ENCODE measurements at places on chromosomes 1 and 21.
A peak's percentile ranks its signal among the peaks of the same experiment; 100 is the strongest.

GRCh38 chr1:110130989-110131388 lies 18.7 kb downstream of the UBL4B start:
- DNase-seq: no peak

GRCh38 chr1:33149453-33150190 lies 32.2 kb downstream of the TRIM62 start:
- no peak for DNase-seq

GRCh38 chr1:244019982-244020485 lies 31.0 kb upstream of the ZBTB18 start:
- no peak for DNase-seq

DNA sequence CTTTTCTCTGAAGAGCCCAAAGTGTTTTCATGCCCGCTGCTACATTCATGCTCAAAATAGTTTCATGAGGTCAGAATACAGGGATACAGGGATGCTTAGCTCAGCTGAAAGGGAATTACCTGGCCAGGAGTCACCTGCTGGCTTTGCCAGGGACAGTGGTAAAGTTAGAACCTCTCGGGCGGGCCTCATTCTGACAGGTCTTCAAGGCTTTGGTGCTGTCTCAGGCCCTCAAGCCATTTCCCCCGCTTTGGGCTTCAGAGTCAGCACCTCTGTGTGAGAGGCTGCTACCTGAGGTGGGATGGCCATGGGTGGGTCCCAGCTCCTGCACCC lies 5.5 kb downstream of the RASSF5 start:
- no peak for DNase-seq

DNA sequence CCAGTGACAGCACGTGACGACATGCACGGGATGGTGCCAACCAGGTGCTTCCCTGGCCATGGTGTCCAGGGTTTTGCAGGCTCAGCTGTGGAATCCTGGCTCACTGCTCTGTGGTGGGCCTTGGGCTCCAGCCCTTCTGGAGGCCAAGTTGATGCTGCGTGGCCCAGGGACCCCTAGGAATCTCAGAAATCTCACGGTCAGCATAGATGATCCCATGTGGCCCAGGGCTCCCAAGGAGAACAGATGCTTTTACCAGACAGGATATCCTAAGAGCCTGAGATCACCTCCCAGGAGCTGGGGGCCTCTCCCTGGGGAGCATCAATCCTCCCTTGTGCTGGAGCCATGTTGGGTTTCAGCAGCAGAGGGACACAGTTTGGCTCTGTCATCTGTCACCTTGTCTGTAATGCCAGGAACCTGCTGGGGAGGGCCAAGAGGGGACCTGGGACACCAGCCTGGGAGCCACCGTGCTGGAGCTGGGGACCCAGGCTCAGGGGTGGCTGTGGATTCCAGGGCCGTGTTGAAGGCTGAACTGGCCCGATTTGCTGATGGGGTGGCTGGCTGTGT lies 63.9 kb downstream of the TRIM11 start:
- no peak for DNase-seq

DNA sequence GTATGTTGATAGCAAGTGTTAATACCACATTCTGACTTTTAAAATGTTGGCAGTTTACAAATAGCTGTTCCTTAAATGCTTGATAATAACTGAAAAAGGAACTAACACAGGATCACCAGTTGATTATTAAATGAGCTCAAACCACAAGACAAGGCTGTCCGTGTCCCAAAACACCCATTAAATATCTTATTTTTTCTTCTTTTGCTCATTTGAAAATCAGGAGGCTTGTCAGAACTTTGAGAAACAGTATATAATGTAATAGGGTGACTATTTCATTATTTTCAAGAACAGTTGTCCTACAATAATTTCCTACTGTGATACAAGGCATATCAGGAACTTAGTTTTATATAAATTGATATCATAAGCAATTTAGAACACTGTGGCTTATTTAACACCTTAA lies 2.7 kb downstream of the CDKN2C start:
- no peak for DNase-seq

DNA sequence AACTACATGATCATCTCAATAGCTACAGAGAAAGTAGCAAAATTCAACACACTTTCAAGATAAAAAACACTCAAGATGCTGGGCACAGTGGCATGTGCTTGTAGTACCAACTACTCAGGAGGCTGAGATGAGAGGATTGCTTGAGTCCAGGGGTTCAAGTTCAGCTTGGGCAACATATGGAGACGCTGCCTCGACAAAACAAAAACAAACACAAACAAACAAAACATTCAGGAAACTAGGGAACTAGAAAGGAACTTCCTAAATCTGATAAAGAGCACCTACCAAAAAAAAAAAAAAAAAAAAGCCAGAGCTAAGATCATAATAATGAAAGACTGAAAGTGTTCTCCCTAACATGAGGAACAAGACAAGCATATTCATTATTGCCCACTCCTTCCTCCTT lies 22.8 kb upstream of the RNF186 start:
- DNase-seq: no peak

- no peak for DNase-seq
Observed at GRCh38 chr1:232597721-232598120, 32.2 kb downstream of the SIPA1L2 start.

GRCh38 chr1:108829498-108829916 lies 27.4 kb downstream of the AKNAD1 start:
- DNase-seq: no peak

DNA sequence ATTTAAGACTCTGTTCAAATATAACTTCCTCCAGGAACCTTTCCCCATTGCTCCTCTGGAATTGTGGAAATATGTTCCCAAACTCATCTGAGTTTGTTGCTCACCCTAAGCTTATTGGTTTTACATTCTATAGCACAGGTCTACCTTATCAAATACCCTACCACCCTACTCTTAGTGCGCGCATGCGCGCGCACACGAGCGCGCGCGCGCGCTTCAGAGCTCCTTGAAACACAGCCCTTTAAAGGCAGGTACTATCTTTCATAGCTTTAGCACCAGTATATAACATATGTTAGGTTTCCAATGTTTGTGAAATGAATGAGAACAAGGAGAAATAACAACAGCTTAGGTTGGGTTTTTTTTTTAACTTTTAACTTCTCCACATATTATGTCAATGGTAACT lies 3.5 kb downstream of the IPP start:
- no peak for DNase-seq

DNA sequence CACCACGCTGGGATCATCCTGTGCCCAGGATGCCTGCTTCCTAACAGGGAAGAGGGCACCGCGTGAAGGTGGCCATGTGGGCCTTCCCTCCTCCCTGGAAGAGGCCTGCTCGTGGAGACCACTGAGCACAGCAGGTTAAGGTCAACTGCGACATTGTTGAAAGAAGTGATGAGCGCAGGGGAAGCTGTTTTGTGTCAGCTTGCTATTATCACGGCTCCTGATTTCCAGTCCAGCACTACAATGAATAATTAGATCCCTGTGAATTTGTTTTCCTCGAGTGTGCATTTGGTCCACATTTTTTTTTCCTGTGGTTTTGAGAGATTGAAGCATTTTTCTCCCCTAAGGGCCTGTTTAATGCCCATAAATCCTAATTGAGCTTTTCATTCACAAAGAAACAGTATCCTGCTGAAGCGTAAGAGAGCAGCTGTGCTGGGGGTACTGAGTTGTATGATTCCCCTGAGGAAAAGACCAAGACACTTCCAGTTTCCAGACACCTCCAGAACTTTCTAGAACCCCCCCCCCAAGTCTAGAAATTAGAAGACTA lies 204.9 kb downstream of the KCNJ6 start:
- DNase-seq: no peak

DNA sequence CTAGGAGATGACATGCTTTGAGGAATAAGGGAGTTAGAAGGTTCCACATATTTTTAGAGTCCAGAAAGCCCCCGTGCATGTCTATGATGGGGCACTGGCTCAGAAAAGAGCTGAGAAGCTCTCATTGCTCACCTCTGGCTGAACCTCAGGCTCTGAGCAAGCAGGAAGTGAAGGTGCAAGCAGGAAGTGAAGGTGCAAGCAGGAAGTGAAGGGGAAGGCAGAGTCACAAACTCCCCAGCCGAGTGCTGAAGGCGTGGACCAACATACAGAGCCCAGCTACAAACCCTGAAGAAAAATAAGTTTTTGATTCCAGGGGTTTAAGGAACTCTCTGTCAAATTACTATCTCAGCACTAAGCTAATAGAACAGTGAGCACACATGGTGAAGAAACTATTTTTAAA lies 7.0 kb downstream of the KRTAP10-8 start:
- DNase-seq: no peak

GRCh38 chr1:198604975-198605374 lies 33.9 kb upstream of the PTPRC start:
- DNase-seq: no peak

DNA sequence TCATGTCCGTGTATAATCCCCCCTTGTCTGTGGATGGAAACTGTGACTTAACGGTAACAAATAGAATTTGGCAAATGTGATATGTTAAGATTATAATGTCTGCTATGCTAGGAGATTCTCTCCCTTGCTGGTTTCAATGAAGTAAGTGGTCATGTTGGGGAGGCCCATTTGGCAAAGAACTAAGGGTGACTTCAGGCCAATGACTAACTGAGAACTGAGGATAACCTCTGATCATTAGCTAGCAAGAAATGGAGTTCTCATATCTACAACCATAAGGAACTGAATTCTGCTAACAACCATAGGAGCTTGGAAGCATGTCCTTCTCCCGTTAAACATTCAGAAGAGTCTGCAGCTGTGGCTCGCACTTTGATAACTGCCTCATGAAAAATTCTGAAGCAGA lies 2.3 kb downstream of the IFI44L start:
- DNase-seq: no peak

DNA sequence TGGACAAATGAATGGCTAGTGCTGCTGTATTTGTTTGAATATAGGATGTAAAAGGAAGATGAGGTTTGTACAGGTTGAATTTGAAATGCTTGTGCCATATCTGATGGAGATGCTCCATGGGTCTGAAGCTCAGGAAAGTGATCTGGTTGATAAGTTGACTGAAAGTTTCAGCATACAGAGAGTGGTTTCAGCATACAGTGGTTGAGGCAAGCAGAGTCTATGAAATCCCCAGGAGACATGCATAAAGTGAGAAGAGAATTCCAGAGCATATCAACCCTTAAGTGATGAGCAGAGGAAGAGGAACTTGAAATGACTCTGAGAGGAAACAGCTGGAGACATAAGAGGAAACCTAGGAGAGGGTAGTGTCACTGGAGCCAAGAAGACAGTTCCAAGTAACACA lies 21.7 kb downstream of the TCHHL1 start:
- no peak for DNase-seq

GRCh38 chr1:43345120-43345519 lies 7.5 kb downstream of the MPL start:
- no peak for DNase-seq

- no peak for DNase-seq
Observed at GRCh38 chr1:61851849-61852669, 109.8 kb downstream of the PATJ start.

- DNase-seq: no peak
Observed at GRCh38 chr1:74402873-74403272, 109.5 kb downstream of the LRRC53 start.

DNA sequence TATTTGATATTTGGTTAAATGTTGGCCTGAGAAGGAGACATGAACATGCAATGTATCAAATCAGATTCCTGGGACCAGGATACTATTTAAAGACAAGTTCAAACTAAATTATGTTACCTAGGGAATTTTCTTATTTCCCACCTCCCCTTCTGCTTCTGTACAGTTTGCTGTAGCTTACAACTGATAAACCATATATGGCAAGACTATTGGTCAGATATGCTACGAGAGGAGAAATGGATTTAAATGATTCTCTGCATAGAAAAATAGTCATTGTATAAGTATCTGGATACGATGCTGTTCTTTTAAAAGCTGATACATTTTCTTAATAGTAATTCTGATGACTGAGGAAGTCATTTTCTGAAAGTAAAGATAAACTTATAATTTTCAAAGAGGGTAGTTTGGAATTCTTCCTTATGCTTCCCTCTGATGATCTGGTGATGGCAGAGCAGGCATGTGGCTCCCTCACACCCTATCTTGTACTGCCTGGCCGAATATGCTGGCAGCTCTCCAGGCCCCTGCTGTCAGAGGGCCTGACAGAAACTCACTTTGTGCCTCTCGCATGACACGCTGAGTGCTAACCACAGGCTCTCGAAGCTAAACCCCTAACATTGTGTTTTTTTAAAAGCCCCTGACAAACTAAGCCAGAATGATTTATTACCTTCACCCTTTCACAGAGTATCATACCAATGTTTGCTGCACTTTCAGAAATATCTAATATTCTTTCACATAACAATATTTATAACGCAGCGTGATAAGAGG lies 19.4 kb downstream of the RRP15 start:
- DNase-seq: peak; percentile 83

GRCh38 chr1:110477041-110477440 lies 26.1 kb downstream of the PROK1 start:
- DNase-seq: no peak

- DNase-seq: no peak
Observed at GRCh38 chr1:175433532-175434282, 241.1 kb upstream of the KIAA0040 start.

DNA sequence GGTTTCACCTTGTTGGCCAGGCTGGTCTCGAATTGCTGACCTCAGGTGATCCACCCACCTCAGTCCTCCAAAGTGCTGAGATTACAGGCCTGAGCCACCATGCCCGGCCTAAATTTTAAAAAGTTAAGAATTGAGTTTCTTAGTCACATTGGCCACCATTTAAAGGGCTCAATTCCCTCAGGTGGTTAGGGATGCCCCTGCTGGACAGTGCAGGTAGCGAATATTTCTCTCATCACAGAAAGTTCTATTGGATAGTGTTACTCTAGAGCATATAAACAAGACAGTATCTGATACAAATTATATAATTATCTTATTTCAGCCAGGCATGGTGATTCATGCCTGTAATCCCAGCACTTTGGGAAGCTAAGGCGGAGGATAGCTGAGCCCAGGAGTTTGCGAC lies 320.2 kb downstream of the ZP4 start:
- DNase-seq: no peak

- DNase-seq: no peak
Observed at GRCh38 chr1:23421753-23422240, 2.8 kb downstream of the TCEA3 start.

DNA sequence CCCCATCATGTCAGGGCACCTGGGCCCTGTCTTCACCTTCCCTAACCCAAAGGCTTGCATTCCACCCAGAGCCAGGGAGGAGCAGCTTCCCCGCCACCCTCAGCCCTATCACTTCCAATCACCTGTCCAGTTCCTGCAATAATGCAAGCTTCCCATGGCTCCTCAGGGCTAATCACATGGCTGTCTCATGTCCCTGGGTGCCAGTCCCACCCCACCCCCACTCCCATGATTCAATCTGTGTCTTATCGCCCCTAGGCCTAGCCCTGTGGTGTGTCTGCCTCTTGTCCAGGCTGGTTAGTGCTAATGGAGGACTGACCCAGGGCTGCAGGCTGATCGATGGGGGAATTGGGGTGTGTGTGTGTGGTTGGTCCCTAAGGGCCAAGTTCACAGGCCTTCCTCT lies 11.0 kb upstream of the PEAR1 start:
- no peak for DNase-seq

- no peak for DNase-seq
Observed at GRCh38 chr1:114756949-114757454, 782 bp downstream of the CSDE1 start.

- DNase-seq: peak; percentile 49
Observed at GRCh38 chr1:31714442-31715086, 10.7 kb upstream of the COL16A1 start.

- no peak for DNase-seq
Observed at GRCh38 chr1:179510038-179510437, 65.7 kb downstream of the NPHS2 start.

GRCh38 chr21:14519000-14519399 lies 27.1 kb downstream of the SAMSN1 start:
- DNase-seq: no peak
